ENCODE measurements at places on chromosomes 7 and 10.

- DNase-seq: no peak
Observed at GRCh38 chr7:121041516-121042148, 53.1 kb downstream of the CPED1 start.

DNA sequence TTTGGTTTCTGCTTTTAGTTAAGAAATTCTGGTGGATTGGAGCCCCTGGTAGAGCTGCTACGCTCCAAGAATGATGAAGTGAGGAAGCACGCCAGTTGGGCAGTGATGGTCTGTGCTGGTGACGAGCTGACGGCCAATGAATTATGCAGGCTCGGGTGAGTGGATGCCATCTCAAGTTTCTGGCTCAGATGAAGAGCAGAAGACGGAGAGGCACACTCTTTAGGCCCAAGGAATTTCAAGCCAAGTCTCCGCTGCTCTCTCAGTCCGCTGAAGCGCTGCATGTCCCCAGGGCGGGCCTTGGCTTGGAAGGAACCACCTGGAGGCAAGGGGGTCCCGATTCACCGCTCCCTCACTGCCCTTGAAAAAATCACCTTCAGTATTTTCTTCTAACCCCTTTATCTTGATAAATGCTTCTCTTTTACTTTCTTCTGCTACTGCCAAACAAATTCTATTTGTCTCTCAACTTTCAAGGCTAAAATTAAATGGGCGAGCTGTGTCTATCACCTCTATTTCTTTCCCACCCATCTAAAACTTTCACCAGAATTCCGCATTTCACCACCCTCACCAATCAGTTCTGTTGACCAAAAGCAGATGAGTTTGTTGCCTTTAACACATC lies 74.2 kb downstream of the ARMC3 start:
- DNase-seq: no peak

GRCh38 chr10:30811276-30812017 lies 181.9 kb upstream of the LYZL2 start:
- DNase-seq: no peak

- DNase-seq: no peak
Observed at GRCh38 chr7:112511451-112512202, 30.8 kb downstream of the LSMEM1 start.

- no peak for DNase-seq
Observed at GRCh38 chr10:79023240-79024162, 45.3 kb upstream of the ZMIZ1 start.

DNA sequence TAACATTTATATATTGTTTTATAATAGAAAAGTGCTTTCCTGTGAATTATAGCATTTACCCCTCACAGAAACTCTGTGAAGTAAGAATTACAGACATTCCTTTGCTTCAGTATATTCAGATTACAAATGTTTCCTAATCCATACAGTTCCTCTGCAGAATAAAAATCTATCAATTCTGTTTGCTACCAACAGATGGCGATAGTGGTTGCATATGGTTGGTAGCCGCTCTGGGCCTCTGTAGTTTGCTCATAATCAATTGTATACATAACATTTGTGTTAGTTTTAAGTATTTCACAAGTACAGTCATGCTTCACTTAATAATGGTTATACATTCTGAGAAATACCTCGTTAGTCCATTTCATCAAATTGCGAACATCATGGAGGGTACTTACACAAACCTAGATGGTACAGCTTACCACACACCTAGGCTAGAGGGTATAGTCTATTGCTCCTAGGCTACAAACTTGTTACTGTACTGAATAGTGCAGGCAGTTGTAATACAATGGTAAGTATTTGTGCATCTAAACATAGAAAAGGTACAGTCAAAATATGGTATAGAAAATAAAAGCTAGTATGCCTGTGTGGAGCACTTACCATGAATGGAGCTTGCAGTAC lies 94.4 kb upstream of the STEAP4 start:
- DNase-seq: no peak

GRCh38 chr7:131122394-131122793 lies 205.3 kb upstream of the MKLN1 start:
- no peak for DNase-seq

- no peak for DNase-seq
Observed at GRCh38 chr7:27917119-27917518, 177.2 kb downstream of the TAX1BP1 start.

DNA sequence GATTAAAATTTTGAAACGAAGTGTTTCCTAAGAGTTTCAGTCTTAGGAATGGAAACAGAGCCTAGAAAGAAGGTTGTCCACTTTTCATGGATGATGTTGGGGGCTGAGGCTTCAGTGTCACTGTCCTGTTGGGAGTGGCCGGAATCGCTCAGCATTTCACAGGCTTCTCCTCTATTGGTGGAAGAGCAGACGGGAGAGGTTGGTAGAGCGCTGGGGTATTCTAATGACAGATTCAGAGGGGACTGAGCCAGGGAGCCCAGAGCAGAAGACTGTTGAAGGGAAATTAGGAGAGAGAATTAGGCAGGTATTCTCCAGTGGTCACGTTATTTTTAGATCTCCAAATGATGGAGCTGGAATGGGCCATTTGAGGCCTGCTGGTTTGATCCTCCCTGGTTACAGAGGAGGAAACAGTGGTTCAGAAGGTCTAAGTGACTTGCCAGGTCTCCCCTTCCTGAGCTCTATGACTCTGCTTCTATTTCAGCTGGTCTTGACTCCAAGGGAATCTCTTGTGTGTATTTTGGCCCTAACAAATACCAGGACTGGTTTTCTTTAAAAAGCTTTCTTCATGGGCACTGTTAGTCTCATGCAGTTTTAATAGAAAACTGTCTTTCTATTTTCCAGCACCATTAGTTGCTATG lies 35.7 kb upstream of the EEPD1 start:
- no peak for DNase-seq

DNA sequence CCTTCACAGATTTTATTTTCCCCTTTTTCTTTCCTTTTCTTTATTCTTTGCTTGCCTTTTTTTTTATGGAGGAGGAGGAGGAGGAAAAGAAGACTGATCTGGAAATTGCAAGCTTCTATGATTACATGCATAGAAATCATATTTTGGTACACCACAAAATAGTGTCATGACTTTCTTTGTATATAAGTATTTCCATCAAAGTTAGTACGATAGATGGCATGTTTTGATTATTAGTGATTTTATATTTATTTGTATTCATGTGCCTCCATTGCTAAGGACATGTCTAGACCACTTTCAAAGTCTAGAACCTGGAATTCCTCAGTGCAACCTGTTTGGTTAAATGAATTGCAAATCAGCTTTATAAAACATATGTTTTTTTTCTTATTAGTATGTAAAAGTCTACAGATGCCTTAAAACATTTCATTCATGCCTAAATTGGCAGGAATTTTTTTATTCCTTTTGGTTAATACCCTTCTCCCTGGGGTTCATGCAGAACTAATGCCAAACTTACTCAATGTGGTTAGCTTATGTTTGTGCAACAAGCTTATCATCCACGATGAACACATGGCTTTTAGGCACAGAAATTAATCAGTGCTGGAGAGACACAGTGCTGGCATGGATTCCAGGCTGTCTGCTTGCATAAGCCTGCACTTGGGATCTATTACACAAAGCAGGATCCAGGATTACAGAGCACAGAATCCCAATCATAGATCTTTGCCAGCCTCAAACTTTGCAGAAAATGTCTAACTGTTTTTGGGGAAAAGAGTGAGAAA lies 213.1 kb downstream of the CHRM2 start:
- no peak for DNase-seq
